HL-60 (cell line): ENCODE measurements at places on chromosomes 6 and 20.

GRCh38 chr20:58137236-58137635 lies 91.2 kb downstream of the ANKRD60 start:
- DNase-seq: no peak

GRCh38 chr6:7726416-7727085 lies 652 bp downstream of the BMP6 start:
- no peak for DNase-seq

GRCh38 chr6:11810039-11810541 lies 31.5 kb upstream of the ADTRP start:
- DNase-seq: no peak

DNA sequence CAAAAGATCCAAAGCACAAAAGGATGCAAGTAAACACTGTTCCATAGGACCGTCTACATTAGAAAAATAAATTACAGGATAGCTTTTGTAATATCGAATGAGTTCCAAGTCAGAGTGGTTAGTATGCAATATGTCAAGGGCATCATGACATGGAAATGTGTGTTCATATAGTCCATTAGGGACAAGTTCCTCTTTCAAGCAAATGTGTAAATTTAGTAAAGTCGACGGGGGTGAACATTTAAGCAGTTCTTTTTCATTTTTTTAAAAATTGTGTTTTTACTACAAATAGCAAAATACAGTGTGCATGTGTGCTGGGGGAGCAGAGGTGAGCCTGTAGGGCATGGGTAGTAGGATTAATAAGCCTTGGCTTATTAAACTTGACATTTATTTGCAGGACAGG lies 359.0 kb downstream of the ESR1 start:
- no peak for DNase-seq
